ENCODE measurements at places on chromosomes 2 and 18.

GRCh38 chr2:176184749-176185148, 3.7 kb upstream of the HOXD1 start:
- no peak for DNase-seq

DNA sequence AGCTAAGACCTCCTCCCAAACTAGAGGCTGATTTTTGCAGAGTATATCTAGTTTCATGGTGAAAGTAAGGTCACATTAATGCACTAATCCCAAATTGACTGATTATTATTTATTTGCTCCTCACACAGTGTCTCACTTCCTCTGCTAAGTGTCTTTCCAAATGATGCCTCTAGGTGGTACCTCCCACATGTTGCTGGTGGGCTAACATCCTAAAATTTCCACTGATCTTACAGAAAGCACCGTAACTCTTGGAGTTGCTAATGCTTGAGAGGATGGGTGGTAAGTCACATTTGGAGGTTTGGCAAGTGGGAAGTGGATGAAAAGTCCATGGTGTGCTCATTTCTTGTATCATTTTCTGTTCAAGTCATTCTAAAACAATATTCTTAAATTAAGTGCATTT, 428.7 kb upstream of the GYPC start:
- DNase-seq: no peak

DNA sequence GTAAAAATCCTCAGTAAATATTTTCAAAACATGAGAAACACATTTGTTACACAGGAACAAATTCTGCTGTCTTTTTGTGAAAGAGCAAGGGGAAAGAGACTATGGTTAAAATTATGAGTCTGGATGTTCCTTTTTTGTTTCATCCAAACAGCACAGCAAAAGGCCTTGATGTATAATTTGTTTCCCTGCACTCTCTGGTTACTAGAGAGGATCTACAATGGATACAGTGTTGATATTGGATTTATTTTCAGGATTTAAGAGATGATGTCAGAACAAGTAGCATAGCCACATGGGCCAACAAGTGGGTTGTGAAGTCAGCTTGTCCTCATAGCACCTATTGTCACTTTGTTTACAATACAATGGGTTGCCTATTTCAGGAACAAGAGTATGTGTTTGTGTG, 11.3 kb upstream of the ERBB4 start:
- DNase-seq: no peak

- DNase-seq: no peak
Measured at GRCh38 chr2:26816893-26817292, 31.0 kb downstream of the CENPA start.

DNA sequence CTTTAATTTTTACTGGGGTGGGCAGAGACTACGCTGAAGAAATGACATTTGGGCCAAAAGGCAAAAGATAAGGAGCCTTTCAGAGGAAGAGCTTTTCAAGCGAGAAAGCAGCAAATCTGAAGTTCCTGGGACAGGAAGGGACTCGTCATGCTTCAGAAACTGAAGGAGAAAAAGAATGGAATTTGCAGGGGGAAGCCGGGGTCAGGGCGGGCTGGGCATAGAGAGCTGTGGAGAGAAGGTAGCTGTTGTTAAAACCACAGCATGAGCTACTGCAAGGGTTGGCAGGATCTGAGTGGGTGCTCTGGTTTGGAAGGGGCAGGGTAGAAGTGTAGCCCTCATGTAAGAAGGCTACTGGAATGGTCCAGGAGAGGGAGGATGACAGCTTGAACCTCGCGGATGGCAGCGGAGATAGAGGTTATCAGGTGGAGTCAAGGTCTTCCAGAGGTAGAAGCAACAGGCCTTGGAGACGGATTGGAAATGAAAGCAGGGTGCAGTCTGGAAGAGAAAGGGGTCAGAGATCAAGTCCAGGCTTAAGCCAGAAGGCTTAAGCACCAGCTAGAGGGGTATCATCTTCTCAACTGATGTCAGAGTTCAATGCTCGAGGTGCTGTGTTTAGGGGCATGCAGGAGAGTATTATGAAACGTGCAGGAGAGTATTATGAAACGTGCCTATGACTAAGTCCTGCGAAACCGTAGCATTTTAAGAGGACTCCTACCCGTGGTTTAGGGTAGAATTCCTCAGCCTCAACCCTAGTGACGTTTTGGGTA, 18.9 kb downstream of the ATP8B1 start:
- DNase-seq: no peak

Data from activated CD8-positive, alpha-beta memory T cell treated with anti-CD3 and anti-CD28 coated beads for 4 hours (primary cell).